EH (cell line): ENCODE measurements at places on chromosomes 4 and X.

DNA sequence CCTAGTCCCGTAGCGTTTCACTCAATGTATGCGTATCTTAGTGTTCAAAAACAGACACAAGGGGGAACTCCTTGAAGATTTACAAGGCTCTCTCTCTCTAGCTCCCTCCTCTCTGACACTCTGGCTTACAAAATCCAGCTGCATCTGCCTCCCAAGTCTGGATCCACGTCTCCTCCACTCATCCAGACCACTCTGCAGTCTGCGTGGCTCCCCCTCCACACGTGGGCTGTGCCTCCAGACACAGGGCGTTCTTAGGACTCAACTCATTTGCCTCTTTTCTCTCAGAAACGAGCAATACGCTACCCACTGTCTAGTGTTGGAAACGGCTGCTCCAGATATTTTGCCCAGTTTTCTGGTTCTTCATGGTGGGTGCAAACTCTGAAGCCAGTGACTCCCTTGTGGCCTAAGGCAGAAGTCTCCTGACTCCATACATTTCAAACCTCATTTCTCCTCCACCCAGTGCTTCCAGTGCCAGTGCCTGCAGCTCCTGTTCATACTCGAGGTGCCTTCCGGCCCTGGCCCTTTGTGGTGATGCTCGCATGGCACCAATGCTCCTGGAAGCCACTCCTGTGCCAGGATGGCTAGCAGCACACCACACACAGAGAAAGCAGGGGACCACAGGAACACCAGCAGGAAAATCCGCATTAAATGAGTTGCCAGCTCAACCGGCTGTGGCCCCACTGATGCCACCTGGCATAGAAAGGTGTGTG lies 24.1 kb downstream of the NAT8L start:
- DNase-seq, result no peak

- no peak for DNase-seq
Measured at GRCh38 chrX:49058794-49059193, at the start of gene CCDC120. Gene CCDC120, plus strand, starts transcription at chrX:49058999. Its CDS starts 3,043 bp downstream, at chrX:49062042.

- no peak for DNase-seq
Measured at GRCh38 chr4:177155454-177155853, 154.2 kb upstream of the NEIL3 start.

- DNase-seq, result peak; percentile 40
Measured at GRCh38 chrX:152632445-152633097, 5.1 kb upstream of the GABRQ start.

DNA sequence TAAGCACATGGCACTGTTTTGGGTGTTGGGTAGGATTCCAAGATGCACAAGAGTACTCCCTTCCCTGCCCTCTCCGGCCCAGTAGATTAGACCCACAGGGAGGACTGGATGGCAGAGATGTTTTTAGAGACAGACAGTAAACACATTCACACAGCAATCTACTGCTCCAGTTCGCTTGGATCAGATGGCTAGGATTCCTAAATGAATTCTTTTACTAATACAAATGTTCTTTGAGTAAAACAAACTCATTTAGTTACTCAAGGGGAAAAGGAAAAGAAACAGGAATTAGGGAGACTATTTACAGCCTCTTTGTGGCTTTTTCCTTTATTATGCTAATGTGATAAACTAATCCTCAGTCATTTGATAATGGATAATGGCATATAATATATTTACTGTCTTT lies 5.9 kb downstream of the SNX25 start:
- peak; percentile 70 for DNase-seq

DNA sequence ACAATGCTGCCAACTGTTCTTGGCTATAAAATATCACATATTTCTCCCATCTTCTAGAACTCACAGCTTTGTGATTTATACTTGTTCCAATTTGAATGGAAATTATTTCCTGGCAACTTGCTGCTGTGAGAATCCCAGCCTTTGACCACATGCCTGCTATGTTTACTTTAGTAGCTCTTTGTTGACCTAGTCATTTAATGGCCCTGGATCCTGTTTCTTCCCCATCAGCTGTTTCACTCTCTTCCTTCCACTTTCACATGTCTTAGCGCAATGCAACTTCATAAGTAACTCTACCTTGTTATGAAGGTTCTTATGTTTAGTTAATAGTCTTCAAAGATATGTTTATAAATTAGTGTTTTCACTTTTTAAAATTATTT lies 1973.6 kb upstream of the AGA start:
- DNase-seq, result no peak

DNA sequence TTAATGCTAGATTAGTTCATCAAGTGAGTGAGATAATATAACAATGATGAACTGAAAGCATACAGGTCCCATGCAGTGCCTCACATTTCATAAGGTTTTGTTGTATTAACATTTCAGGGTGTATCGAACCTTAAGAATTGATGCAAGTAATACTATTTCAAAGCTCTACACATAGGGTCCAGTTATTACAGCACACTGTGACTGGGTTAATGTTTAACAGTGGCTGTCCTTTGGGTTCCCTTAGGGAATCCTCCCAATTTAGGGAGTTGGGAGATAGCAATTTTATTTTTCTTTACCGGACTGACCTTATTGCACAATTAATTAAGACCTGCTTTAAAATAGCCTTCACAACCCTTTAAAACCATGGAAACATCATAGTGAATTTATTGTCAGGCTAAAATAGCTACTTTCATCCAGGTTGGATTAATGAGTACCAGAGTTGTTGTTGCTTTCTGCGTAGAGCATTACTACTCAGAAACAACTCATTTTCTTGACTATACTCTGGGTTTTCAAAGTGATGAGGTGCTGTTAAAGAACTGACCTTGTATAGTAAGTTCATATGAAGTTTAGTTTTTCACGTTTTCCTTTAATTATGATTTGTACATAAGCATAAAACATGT lies 134.4 kb downstream of the AKAP4 start:
- DNase-seq, result no peak

DNA sequence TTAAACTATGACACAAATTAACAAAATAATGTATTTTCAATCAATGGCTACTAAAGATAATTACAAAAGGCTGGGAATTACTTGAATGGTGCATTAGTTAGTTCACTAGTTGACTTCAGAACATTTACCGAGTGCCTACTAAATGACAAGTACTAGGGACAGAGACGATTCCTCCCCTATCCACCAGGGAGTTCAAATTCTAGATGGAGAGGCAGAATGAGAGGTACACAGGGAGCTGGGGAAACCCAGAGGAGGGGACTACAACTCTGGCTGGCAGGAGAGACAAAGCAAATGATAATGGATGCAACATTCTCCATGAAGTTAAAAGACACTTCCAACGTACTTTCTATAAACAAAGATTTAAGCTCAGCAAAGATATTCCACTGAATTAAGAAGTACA lies 43.1 kb upstream of the MCF2 start:
- DNase-seq, result no peak
